ENCODE measurements at places on chromosomes 11 and 22. TPM values are rescaled to one million over a fixed set of nuclear protein-coding genes. Genes with fewer than 3 reads are reported as not detected.

Gene RASL10A
- total RNA-seq: 0.73 TPM

Gene TSSK2
- not detected for total RNA-seq

- DNase-seq: no peak
Measured at GRCh38 chr11:2684581-2684980, 15.2 kb downstream of the KCNQ1OT1 start.

DNA sequence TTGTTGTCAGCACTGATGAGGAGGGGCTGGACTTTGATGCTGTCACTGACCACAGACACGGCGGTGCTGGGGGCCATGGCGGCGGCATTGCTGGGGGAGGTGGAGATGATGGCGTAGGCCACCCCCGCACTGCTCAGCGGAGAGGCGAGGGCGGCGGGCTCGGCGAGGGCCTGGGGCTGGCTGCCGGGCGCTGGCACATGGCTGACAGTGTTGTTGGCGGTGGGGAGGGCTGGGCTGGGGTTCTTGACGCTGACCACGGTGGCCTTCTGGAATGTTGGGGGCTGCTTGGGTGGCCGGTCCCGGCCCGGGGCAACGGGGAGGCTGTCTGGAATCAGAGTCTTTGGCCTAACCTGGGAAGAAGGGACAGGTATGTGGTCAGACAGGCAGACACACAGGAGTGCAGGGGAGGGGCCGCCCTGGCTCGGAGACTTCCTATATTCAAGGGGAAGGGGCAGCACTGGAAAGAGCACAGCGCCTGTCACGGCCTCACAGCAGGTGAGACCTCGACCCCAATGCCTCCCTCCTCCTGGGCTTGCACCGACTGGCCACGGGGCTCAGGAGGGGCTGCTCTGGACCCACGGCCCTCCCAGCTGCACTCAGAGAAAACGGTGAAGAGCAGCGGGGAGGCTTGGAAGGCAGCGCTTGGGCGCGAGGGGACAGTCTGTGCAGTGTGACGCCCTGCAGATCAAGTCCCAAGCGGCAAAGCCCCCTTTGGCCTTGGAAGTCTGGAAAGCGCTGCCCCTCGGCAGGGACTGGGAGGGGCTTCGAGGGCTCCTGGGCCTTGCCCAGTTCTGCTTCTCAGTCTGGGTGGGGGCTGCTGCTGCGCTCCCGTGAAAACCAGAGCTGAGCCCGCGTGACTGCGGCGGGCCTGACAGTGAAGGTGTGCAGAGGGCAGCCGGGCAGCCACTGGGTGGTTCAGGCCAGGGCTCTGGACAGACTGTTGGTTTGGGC is 93.2 kb downstream of the PHF21B start:
- no peak for DNase-seq

DNA sequence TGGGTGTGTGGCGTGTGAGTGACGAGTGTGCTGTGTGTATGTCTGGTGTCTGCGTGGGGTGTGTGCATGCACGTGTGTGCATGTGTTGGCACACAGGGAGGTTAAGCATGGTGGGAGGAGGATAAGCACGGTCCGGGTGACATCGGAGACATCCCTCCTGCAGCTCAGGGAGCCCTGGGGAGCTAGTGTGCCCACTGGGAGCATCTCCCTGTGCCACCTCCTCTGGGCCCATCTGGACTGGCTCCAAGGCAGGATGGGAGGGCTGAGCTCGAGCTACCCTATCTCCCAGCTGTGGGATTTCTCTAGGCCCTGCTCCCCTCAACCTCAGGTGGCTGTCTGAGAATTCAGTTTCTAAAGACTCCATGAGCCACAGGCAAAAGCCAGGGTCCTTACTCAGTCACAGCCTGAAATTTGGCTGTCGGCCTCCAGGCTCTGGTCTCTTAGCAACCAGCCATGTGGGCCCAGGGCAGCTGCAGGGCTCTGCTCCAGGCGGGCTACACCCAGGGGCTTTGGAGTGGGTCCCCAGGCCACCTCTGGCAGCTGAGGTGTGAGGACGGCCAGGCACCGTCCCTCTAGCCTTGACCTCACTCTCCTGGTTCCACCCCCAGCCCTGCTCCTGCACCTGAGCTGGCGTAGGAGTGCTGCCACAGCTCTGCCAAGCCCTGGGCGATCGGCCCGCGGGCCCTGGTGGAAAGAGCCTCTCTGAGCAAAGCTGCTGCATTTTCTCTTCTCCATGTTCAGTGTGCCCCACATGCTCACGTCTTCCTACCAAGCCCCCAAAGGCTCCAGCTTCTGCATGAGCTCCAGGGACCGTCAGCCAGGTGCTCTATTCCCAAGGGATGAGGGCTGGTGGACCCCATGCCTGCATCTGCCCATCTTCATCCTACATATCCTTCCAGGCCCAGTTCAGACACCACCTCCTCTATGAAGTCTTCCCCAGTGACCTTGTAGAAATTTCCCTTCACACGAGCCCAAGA is 39.7 kb downstream of the RTL6 start:
- no peak for DNase-seq

GRCh38 chr11:14793546-14793945 is 98.5 kb downstream of the CYP2R1 start:
- DNase-seq: no peak

Data from pulmonary artery endothelial cell (primary cell).